Stimulated activated CD4-positive, alpha-beta T cell treated with anti-CD3 and anti-CD28 coated beads, Interleukin-4, amount 100 ng/mL, for 1 hour (primary cell): ENCODE measurements at places on chromosomes 12 and 14.

GRCh38 chr14:106511006-106511799, 984.8 kb downstream of the TMEM121 start:
- peak; percentile 15 for DNase-seq

GRCh38 chr12:1635301-1636095, 6.5 kb downstream of the WNT5B start:
- DNase-seq, result no peak

DNA sequence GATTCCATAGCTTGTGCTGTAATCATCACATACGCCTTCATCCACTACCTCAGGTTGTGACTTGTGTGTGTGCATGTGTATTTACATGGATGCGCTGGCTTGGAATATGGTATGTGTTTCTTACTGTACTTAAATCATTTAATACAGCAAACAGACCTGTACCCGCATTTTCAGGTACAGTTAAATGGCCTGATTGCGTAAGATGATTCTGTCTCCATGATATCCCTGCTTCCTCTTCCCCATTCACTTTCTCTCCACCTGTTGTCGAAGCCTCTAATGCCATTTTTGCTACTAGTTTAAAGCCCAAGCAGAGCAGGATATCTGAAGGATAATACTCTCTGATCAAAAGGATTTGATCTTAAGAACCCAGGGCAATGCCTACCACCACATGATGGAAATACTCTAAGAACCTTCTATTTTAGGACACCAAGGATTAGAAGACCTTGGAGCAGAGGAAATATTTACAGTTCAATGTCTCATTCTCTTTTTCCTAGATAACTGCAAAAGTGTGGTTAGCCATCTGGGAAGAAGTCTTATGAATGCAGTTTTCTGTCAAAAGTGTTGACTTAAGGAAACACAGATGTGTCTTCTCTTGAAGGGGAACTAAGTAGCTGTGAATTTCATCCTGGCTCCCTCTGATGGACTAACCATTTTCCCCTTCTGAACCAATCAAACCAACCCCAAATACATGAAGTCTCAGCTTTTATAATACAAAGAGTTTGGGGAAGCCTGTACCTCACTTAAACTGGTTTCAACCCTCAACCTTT, 78.7 kb downstream of the HELB start:
- no peak for DNase-seq

DNA sequence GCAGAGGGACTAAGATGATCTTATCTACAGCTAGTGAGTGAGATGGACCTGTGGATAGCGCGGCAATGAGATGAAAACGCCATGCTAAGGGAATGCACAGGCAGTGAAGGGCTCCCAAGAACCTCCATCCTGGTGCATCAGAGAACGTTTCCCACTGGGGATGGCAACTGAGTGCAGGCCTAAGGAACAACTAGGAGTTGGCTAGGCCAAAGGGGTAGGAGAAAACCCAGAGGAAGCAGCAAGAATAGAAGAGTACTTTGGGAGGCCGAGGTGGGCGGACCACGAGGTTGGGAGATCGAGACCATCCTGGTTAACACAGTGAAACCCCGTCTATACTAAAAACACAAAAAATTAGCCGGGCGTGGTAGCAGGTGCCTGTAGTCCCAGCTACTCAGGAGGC, 24.6 kb upstream of the BATF start:
- no peak for DNase-seq

DNA sequence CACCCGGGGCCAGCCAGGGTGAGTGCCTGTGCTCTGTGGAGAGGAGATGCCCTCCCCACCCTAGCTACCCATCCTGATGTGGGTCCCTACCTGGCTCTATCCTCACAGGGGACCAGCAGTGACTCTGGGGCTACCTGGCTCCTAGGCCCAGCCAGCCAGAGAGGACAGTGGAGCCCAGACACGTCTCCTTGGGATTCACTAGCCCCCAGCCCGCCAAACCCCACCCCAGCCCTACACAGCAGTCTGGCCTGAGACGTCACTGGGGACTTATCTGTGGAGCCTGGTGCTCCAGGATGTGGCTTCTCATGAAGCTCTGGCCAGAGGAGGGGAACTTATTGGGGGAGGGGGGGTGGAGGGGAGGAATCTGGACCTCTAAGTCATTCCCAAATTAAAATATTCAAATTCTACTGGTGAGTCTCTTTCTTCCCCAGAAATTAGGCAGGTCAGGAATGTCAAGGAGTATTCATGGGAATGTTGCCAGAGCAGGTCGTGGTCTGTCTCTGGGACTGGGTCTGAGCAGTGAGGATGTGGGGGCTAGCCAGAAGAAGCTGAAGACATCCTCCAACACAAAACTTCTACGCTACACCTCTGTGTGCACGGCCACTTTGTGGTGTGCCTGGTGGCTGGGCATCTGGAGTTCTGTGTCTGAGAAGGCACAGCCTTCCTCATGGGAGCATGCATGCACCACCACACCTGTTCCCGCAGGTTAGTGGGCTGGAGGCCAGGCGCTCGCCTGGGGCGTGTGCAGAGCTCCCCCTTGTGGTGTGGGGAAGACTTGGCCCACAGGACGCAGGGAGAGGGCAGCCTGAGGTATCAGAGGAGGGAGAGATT, 2.7 kb downstream of the CMTM5 start:
- DNase-seq, result peak; percentile 67

DNA sequence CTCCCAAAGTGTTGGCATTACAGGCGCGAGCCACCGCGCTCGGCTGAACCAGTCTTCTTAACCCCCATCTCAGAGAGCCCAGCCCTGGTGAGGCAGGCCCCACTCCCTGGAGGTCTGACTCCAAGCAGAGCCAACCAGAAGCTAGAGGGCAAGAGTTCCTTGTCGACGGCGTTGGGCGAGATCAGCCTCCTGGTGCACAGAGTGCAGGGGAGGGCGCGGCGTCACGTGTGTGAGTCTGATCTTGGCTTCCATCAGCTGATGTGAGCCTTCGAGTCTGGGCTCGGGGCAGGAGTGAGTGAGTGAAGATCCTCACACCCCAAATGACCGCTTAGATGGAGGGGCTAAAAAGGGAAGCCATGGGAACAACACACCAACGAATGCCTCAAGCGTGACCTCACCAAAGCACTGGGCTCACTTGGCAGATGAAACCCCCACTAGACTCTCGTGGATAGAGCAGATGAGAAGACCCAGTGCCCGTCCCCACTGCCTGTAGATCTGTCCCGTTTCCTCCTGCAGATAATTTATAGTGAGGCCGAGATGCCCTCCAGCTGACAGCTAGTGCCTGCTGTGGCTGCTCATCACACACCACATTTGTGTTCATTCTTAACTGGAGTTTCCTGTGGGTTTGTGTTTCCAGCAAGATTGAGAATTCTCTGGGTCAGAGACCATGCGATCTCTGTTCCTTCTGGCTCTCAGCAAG, 28.6 kb upstream of the ADGRD1 start:
- DNase-seq, result no peak

DNA sequence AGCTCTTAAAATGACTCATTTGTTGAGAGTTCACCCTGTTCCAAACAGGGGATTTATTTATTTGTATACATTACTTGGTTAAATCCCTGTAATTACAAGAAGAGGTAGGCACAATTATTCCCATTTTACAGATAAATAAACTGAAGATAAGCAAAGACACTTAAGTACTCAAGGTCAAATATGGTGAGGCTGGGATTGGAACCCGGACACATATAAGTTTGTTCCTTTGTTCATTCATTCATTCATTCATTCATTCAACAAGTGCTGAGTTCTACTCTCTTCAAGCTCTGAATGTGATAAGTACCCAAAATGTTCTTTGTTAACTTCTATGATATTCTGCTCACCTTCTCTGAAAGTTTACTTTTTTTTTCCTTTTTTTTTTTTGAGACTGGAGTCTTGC, 2.4 kb upstream of the TRIM9 start:
- DNase-seq, result no peak

DNA sequence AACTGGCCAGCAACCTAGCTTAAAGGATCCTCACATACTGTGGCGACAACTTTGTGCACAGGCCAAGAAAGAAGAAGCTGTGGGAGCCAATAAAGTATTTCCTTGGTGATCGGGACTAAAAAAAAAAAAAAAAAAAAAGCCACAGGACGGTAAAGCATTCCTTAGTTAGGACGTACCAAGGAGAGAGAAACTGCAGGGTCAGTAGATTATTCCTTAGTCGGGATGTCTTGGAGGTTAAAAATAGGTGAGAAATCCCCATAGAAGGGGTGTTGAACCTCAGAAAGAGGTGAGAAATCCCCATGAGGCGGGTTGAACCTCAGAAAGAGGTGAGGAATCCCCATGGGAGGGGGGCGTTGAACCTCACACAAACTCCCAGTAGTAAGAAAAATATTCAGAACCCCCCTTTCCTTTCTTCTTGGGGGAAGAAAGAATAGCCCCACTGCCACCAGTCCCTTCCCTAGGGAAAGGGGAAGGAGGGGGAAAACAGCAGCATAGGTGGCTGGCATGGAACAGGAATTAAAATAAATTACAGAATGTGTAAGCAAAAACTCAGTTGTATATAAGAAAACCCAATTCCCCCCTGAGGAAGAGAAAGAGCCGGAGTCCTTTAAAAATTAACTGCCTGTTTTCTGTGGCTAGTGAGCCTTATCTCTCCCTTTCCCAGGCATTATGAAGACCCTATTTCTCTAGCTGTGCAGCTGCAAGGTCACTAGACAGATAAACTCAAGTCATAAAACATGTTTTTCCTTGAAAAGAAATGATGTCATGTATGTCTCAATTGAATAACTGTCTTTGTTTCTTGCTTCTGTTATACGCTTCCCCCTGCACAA, 26.8 kb downstream of the KLRK1 start:
- DNase-seq, result no peak

DNA sequence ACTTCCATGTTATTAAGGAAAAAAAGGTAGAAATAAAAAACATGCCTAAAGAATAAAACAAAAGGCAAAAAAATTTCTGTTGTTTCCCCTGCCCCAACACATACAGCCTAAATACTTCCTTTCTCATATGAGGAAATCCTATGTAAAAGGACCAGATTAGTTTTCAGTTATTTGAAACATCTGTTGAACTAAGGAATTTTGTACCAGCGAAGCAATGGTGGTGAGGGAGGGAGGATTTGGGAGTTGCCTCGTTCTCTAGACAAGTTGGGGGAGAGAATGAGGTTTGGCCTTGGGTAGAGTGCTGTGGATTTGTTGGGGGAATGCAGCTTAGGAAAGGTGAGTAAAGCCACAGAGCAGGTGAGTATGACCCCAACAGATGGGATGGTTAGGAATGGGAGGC, 141.5 kb upstream of the RFLNA start:
- DNase-seq, result no peak

GRCh38 chr14:93982230-93983007, 6.0 kb upstream of the ASB2 start:
- DNase-seq, result no peak

DNA sequence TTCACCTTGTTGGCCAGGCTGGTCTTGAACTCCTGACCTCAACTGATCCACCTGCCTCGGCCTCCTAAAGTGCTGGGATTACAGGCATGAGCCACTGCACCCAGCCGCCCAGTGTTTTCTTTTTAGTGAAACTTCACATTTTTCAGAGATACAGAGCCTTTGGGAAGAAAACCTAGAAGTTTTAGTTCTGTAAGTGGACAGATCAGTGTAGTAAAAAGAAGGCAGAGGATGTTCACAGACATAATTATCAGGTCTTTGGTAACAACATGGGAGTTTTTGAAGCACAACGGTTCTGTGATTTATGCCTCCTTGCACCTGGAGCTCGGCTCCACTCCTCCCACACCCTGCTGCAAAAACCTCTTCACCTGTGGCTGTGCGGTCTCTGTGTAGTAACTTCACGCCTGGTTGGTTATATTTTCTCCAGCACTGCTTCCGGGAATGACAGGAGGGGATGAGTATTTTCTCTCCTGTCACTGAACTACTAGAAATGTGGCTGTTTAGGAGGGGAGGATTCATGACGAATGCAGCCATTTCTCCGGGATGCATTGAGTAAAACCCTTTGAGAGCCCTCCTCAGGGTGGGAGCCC, 67.0 kb downstream of the ARF6 start:
- no peak for DNase-seq

DNA sequence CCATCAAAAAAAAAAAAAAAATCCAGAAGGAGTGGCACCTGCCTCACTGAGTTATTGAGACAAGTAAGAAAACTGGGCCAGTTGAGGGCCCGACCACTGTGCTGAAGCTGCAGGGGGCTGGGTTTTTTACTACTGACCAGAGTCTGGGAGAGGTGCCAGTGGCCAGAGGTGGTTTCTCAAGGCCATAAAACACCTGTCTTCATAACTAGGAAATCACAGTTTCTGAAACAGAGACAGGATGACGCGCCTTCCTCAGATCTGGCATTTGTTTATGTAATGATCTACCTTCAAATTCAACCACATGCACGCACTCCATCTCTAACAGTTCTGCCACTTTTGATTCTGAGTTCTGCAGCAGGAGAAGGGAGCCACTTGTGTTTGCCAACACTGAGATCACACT, 12.7 kb downstream of the TSPAN11 start:
- no peak for DNase-seq

GRCh38 chr12:107320929-107321631, 227.7 kb upstream of the CRY1 start:
- peak; percentile 70 for DNase-seq

DNA sequence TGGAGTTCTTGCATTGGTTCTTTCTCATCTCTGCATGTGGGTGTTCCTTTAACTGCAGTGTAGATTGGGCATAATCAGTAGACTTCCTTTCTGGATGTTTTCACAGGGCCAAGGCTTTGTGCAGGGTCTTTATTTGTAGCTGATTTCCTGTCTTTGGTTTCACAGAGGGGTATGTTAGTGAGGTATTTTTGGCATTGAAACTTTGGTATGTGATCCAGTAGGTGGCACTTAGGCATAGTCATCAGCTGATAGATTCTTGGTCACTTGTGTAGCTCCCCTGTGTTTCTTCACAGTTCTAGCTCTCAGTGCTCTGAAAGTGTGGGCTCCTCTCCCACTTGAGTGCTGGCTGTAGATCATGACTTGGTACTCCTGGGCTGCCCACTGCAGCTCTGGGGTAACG, 52.7 kb upstream of the LMO3 start:
- DNase-seq, result no peak

DNA sequence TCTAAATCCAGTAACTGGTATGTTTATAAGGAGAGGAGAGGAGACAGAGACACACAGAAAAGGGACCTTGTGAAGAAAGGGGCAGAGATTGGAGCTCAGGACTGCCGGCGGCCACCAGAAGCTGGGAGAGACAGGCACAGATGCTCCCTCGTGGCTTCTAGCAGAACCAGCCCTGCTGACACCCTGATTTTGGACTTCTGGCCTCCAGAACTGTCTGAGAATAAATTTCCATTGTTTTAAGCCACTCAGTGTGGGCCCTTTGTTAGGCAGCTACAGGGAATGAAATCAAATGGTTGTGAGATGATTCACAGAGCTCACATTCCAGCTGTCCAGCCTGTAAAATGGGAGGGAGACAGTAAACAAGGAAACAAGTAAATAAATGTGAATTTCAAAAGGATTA, 47.6 kb downstream of the TMEM132C start:
- no peak for DNase-seq

DNA sequence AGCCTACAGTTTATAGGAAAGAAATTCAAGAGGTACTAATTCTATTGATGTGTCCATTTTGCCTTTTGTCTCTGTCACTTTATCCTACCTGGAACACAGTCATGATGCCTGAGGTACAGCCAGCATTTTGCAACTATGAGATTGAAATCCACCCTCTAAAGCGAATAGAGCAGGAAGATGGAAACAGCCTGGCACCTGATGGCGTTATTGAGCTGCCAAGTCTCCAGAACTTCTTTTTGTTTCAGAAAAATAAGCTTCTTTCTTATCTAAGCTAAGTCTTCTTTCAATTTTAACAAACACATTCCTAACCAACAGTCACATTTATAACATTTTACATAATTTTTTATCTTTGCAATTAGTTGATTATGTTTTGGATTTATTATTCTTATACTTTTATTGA, 182.1 kb downstream of the PAWR start:
- no peak for DNase-seq

GRCh38 chr14:75913183-75913582, 68.6 kb downstream of the TGFB3 start:
- DNase-seq, result no peak
